ENCODE measurements at places on chromosomes 3 and 15.

DNA sequence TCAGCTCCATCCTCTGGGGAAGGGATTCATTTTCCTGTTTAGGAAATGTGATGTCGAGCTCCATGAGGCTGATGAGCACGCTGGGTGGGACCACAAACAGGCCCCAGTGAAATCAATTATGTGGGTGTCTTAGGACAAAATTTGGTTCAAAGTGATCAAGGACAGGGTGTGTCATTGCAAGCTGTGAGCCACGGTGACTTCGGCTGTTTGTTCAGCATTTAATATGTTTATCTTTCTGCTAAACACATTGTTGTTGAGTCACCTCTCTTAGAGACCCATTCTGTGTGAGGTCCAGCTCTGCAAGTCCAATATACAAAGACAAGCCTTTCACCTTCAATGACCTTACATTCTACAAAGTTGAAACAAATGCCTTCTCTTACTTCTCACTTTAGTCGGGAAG is 41.3 kb downstream of the SSR3 start:
- DNase-seq = no peak

DNA sequence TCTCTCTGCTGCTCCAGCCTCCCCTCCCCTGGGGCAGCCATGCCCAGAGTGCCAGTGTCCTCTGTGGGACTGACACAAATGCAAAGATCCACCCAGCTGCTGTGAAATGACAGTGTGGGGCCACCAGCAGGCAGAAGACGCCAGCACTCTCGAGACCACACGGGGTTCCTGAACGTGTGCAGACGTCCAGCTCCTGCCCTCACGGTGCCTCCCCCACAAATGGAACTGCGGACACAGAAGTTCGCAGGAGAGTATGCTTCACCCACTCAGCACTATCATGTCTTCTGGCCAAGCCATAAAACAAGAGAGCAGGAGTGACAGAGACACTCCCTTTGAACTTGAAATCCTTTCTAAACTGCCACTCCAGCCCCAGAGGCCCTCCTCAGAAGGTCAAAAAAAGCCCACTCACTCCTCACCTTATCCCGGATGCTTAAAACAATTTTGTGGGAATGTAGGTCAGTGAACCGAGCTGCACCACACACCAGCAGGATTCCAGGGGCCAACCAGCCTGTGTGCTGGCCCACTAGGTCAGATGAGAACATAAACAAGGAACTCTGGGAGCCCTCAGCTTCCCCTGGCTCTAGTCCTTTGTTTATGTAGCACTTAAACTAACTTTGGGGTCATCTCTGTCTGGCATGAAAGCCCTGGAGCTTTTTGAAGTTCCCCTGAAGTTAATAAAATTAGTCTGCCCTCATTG is 112.6 kb downstream of the DNAJB8 start:
- DNase-seq = no peak

DNA sequence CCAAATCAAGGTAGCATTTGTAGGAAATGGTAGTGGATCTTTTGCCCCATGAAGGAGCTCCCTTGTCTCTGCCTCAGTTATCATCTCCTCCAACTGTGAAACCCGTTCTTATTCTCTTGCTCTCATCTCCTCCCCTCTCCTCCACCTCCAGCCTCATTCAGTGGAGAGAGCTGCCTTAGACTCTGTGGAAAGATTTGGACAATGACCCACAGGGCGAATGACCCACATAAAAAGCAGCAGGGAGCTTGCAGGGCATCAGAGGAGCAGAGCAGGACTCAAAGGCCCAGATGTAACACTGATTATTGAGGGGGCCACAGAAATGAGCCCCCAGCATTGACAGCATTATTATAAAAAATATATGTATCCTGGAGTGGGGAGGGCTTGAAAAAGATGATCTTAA is 641.1 kb upstream of the CFAP20DC start:
- DNase-seq = no peak

- DNase-seq = no peak
These were observed 89.1 kb upstream of the SLC2A2 start for GRCh38 chr3:171115667-171116066.

- DNase-seq = no peak
These were observed 34.0 kb downstream of the CBLB start for GRCh38 chr3:105834768-105835167.

- DNase-seq = peak; percentile 95
These were observed 662.4 kb downstream of the FHIT start for GRCh38 chr3:60588806-60589205.

GRCh38 chr15:78345396-78346125 is 5.4 kb downstream of the CRABP1 start:
- DNase-seq = no peak

DNA sequence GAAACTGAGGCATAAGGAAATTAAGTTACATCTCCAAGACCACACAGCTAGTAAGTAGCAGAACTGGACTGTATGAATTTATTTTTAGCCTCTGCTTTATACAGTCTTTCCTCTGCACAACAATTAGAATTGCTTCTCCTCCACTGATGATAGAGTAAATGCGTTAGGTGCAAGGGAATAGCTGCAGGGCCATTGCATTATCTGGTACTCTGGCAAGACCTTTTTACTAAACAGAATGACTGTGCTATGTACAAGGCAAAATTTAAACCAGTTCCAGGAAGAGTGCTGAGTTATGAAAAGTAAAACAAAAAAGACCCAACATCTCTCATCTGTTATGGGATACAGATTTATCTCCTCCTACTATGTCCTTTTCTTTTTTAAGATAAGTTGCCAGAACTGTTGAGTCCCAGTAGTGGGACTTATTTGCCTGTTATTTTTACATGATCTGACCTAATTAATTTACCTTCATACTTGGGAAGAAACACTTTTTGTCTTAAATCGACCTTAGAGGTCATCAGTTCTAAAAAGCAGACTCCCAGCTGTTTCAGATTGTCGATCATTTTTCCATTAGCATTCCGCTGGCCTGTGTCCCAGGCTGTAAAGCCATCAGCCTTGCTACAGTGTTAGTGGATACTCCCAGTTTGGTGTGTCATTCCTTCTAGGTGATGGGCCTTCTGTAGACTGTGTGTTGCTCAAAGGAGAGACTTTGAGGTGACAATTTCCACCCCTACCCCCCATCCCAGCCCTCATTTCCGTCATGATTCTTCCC is 147.5 kb upstream of the NUDT16 start:
- DNase-seq = no peak

GRCh38 chr3:159771865-159772611 is 216.6 kb upstream of the IL12A start:
- DNase-seq = no peak

DNA sequence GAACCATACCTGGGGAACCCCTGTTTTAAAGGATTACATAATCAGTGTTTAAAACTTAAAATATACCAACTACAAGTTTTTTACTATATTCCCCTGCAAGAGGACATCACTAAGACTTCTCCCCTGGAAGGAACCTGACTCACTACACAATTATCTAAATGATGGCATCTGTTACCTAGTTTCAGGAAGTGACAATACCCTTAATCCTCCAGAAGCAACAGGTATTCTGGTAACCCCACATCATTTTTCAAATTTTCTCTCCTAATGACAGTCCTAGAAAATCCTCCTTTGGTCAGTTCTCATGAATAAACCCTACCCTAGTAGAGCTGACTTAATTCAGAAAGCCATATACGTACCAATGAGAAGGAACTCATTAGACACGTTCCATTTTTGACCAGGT is 78.4 kb downstream of the RFX7 start:
- no peak for DNase-seq

DNA sequence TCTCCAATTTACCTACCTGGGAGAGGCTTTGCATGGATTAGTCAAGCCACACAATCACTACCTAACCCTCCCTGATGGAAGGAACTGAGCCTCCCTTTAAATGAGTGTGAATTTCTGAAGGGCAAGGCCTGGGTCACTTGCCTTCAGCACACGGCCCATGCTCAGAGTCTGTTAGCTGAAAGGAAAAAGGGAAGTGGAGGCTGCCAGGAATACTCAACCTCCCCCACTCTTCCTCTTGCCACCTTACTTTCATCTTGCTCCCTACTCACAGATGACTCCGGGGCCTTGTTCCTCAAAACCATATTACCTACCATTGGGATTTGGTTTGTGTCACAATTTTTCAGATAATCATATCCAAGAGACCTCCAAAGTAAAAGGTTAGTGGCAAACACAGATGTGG is 220.0 kb downstream of the ABHD5 start:
- DNase-seq = no peak

DNA sequence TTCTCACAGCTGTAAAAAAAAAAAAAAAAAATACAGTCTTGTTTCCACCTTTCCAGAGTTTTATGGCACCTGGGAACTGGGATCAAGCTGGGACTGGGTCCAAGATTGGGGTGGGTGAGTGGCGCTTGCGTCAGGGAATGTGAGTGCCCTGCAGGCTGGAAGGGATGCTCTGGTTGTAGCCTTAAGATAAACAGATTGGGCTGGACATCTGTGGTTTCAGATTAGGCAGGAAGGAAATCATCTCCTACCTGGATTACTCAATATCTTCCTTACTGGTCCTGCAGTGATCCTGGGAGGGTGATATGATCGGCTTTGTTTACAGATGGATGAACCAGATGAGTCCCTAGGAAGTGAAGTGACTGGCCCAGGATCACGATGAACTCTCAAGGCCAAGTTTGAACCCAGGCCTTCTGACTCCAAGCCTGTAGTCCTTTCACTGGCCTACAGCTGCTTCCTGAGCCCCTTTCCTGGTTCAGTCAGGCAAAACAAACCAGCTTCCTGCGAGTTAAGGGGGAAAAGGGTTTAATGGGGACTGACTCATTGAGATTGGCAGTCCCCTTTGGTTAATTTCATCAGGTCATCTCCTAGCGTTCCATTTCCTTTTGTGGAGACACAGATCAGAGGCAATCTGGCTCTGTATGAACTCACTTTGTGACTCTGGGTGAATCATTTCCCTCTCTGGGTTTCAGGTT is 179.8 kb downstream of the THSD4 start:
- DNase-seq = peak; percentile 99

DNA sequence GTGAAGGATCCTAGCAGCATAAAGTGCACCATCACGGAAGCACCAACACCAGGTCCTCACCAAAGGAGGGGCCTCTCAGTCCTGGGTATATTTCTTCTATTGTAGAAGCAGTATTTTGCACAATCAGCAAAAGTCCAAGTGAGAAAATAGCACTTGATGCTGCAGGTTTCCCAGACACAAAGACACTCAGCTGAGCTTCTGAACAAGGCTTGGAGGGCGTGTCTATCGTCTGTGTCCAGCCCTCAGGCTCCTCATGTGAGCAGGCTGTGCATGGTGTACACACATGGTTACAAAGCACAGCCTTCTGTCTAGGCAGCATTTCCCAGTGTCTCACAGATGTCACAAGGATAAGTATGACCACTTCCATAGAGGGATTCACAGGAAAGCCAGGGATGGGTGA is 98.3 kb upstream of the SPATA12 start:
- DNase-seq = no peak

- peak; percentile 61 for DNase-seq
These were observed 16.5 kb upstream of the MUSTN1 start for GRCh38 chr3:52851348-52851747.

- no peak for DNase-seq
These were observed 531.3 kb downstream of the ROBO1 start for GRCh38 chr3:79236496-79236895.

DNA sequence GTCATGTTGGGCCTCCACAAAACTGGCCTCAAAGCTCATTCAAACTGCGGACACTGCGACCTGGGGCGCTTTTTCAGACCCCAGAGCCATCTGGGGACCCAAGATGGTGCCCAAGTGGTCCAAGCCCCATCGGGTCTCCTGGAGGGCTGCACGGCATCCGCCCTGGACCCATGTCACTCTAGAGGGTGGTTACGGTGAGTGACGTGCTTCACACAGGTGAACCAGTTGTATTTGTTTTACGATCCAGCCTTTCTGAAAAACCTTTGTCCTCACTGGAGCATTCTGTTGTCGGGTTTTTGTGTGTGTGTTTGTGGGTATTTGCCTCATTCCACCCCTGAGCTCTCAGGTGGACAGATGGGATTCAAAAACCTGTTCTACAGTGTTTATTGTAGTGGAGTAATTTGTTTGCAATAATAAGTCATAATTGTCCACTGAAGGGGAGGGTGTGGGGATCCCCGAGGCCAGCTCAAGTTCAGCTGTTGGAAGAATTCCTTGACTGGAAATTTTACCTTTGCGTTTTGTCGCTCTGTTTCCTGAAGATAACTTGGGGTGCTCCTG is 1.9 kb downstream of the SLC51A start:
- no peak for DNase-seq

- no peak for DNase-seq
These were observed 39.7 kb downstream of the DIPK2A start for GRCh38 chr3:144011251-144011799.

DNA sequence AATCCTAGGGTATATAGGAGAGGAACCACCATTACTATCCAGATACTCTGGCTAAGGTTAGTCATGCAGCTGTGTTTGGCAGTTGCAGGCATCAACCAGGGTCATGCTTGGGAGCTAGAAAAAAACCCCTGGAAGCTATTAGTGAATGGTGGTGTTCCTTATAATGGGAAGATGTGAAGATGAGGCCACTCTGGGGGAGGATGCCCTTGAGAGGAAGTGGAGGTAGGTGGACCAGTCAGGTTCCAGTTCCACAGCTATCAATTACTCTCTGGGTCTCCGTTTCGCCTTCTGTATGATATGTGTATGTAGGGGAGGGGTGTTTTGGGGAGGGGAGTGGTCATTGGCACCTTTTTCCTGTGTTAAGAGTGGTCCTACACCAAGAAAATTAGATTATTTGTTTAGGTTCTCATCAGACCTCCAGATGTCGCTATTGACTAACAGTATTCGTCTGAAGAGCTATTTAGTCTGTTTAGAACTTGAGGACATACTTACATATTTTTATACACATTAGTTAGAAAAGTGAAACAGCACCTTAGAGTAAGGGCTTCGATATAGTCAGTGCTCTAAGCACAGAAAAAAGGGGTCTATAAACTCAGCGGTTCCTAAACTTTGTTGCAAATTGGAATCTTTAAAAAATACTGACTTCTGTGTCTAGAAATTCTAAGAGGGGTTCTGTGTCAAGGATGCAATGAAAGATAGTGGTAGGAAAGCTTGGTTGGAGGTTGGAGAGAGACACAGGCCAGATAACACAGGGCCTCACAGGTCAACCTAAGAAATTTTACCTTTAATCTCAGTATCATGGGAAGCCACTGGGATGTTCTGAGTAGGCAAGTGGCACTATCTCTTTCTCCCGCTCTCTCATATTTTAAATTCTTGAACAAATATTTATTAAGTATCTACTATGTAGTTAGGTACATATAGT is 9.1 kb upstream of the HPS3 start:
- peak; percentile 74 for DNase-seq
